COLO829 (cell line): ENCODE measurements at places on chromosomes 11 and 22.

DNA sequence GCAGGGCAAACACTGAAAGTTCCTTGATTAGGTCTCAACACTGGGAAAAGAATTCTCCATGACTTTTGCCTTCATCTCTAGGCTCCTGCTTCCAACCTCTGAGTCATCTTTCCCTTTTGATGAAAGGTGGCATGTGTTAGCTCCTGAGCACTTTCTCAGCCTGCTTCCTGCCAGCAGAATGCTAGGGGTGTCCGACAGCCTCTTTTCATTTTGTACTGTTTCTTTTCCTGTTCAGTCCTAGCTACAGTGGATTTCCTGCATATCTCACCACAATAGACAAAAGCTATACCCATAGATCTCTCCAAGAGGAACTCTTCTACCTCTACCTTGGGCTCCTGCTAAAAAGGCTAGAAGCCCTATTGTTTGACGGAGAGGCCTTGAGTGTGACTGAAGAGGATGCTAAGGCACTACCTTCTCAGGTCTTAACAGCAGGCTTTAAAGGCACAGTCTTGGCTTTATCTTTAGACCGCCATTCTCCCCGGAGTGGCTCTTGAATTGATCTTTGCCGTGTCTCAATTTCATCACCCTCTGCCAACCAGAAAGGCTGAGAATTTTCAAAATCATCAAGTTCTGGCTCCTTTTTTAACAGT is 145.5 kb downstream of the RBFOX2 start:
- peak; percentile 67 for DNase-seq

GRCh38 chr11:114059278-114059983 is at the start of gene ZBTB16:
TSS of gene ZBTB16 (plus strand) at chr11:114059711. CDS start at chr11:114063301, 3,590 bp downstream.
- no peak for DNase-seq

GRCh38 chr11:18050848-18051247 is 4.8 kb upstream of the TPH1 start:
- no peak for DNase-seq

DNA sequence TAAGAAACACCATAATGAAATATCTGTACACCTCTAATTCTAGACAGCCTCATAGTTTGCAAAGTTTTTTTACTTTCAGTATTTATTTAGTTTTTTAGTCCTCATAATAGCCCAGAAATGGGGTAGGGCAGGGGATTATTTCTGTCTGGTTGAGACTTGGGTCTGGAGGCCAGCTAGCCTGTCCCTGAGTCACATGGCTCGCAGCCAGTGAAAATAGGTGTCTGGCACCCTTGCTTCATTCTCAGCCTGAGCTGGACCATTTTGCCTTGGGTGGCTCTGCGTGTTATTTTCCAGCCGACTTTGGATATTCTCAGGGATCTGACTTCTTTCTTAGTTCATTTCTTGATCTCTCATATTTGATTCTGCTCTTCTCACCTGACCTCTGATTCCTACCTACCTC is 123.9 kb upstream of the NARS2 start:
- no peak for DNase-seq

GRCh38 chr11:14634813-14635212 is 8.8 kb upstream of the PDE3B start:
- DNase-seq = no peak
